Activated CD4-positive, alpha-beta memory T cell treated with anti-CD3 and anti-CD28 coated beads, Interleukin-2, amount 10 ng/mL, durations not matched to agents 7 days and 5 days (primary cell): ENCODE measurements at places on chromosomes 12 and 14. TPM values are rescaled to one million over a fixed set of nuclear protein-coding genes. Genes with fewer than 3 reads are reported as not detected.

The APEX1 gene
- 103 TPM for total RNA-seq

The HRK gene
- not detected for total RNA-seq

The CLEC4E gene
- total RNA-seq = not detected

The WIF1 gene
- total RNA-seq = not detected

The FAM181A gene
- total RNA-seq = not detected

The PROX2 gene
- not detected for total RNA-seq

The PSMB5 gene
- total RNA-seq = 57.5 TPM

The TAS2R14 gene
- total RNA-seq = 1.2 TPM

The SLC25A47 gene
- not detected for total RNA-seq

The SLC5A8 gene
- not detected for total RNA-seq

The DNAJC22 gene
- 0.05 TPM for total RNA-seq

The CDKN1B gene
- 166 TPM for total RNA-seq

The GNB3 gene
- not detected for total RNA-seq

The NGDN gene
- 34.8 TPM for total RNA-seq

The VRK1 gene
- total RNA-seq = 64.1 TPM

The CRIP1 gene
- 883 TPM for total RNA-seq

The KRT3 gene
- not detected for total RNA-seq

The CACNA1C gene
- 0.30 TPM for total RNA-seq

The LHX5 gene
- not detected for total RNA-seq

The STAB2 gene
- not detected for total RNA-seq

The PRR13 gene
- total RNA-seq = 246 TPM

The PPP4R4 gene
- 4.9 TPM for total RNA-seq

The SLIRP gene
- total RNA-seq = 76.7 TPM

The AMDHD1 gene
- total RNA-seq = 0.93 TPM

The NKX2-1 gene
- not detected for total RNA-seq

The PUS7L gene
- 17.1 TPM for total RNA-seq

The ACACB gene
- 9.7 TPM for total RNA-seq

The RIN3 gene
- 29.3 TPM for total RNA-seq

The SRRM4 gene
- total RNA-seq = not detected

The ACOT6 gene
- not detected for total RNA-seq

The GNG2 gene
- total RNA-seq = 296 TPM

The NGB gene
- total RNA-seq = not detected

The LRRK2 gene
- 0.25 TPM for total RNA-seq

The DNAI7 gene
- not detected for total RNA-seq

The MIP gene
- total RNA-seq = not detected

The GALNT6 gene
- 18.6 TPM for total RNA-seq

The NRL gene
- total RNA-seq = 2.4 TPM

The ABCD2 gene
- 19.6 TPM for total RNA-seq

The FAR2 gene
- total RNA-seq = 19.1 TPM

The NPFF gene
- not detected for total RNA-seq

The TAS2R7 gene
- not detected for total RNA-seq

The PIWIL1 gene
- total RNA-seq = not detected

The RECQL gene
- total RNA-seq = 87.6 TPM

The KLRC2 gene
- not detected for total RNA-seq

The CLEC2B gene
- 79.6 TPM for total RNA-seq

The NANOG gene
- total RNA-seq = not detected

The MFAP5 gene
- not detected for total RNA-seq

The GUCY2C gene
- total RNA-seq = not detected

The LRR1 gene
- total RNA-seq = 48.7 TPM

The HNF1A gene
- total RNA-seq = not detected
